CD4-positive, alpha-beta memory T cell (primary cell): ENCODE measurements at places on chromosomes 16 and 17. TPM values are rescaled to one million over a fixed set of nuclear protein-coding genes. Genes with fewer than 3 reads are reported as not detected.

Gene TBC1D3K
- not detected for polyA plus RNA-seq

Gene OR3A3
- polyA plus RNA-seq, result not detected

Gene FOXL1
- not detected for polyA plus RNA-seq

Gene CCDC57
- polyA plus RNA-seq, result 41.6 TPM

Gene ADORA2B
- polyA plus RNA-seq, result 1.8 TPM

Gene MEOX1
- 5.1 TPM for polyA plus RNA-seq

Gene ATP2C2
- not detected for polyA plus RNA-seq

Gene HIGD1B
- not detected for polyA plus RNA-seq

Gene SEZ6L2
- polyA plus RNA-seq, result not detected

Gene CDRT15L2
- polyA plus RNA-seq, result not detected

Gene TBX2
- polyA plus RNA-seq, result not detected

Gene CCL13
- not detected for polyA plus RNA-seq

Gene OTOA
- polyA plus RNA-seq, result not detected

Gene WNT3
- not detected for polyA plus RNA-seq

Gene MEIOC
- 0.21 TPM for polyA plus RNA-seq

Gene ITGAX
- not detected for polyA plus RNA-seq

Gene PSMD7
- 111 TPM for polyA plus RNA-seq

Gene HCRT
- not detected for polyA plus RNA-seq

Gene ANKS4B
- polyA plus RNA-seq, result not detected
